Activated CD4-positive, alpha-beta T cell treated with anti-CD3 and anti-CD28 coated beads, Interleukin-2, amount 50 U/mL, for 48 hours (primary cell): ENCODE measurements at places on chromosomes 2 and 18.

DNA sequence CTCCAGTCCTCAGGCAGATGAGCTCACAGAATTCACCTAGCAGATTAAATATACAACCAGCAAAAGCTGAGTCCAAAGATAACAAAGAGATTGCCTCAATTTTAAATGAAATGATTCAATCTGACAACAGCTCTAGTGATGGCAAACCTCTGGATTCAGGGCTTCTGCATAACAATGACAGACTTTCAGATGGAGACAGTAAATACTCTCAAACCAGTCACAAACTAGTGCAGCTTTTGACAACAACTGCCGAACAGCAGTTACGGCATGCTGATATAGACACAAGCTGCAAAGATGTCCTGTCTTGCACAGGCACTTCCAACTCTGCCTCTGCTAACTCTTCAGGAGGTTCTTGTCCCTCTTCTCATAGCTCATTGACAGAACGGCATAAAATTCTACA lies 86.0 kb downstream of the PTRHD1 start:
- DNase-seq: no peak

DNA sequence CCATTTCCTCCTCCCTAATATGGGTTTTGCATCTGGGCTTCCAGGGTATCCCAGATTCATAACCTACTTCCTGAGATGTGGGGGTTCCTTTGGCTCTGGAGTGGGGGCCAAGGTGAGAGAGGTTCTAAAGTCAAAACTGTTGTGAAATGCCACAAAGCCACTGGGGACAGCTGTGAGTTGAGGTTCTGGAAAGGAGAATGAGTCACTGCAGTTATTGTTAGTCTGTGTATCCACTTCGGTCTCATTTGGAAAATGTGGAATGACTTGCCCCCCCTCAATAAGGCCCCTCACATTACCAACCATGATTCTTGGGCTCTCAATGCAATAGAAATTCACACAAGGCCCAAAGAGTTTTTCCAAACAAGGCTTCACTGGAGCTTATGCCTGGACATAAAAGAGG lies 51.1 kb upstream of the LGALSL start:
- no peak for DNase-seq

GRCh38 chr2:43194121-43194869 lies 32.1 kb downstream of the ZFP36L2 start:
- DNase-seq: no peak

- DNase-seq: no peak
Measured at GRCh38 chr18:23194155-23194996, 59.1 kb downstream of the CABLES1 start.

GRCh38 chr2:119716284-119716672 lies 37.3 kb downstream of the TMEM177 start:
- no peak for DNase-seq

GRCh38 chr2:46843316-46843715 lies 72.3 kb downstream of the MCFD2 start:
- DNase-seq: no peak

- no peak for DNase-seq
Measured at GRCh38 chr2:126674075-126674744, 18.3 kb downstream of the GYPC start.

GRCh38 chr2:31935370-31935769 lies 75.4 kb downstream of the MEMO1 start:
- no peak for DNase-seq

- DNase-seq: no peak
Measured at GRCh38 chr2:11701751-11702301, 31.8 kb upstream of the NTSR2 start.

- peak; percentile 99 for DNase-seq
Measured at GRCh38 chr2:96148410-96149217, 3.4 kb upstream of the DUSP2 start.

DNA sequence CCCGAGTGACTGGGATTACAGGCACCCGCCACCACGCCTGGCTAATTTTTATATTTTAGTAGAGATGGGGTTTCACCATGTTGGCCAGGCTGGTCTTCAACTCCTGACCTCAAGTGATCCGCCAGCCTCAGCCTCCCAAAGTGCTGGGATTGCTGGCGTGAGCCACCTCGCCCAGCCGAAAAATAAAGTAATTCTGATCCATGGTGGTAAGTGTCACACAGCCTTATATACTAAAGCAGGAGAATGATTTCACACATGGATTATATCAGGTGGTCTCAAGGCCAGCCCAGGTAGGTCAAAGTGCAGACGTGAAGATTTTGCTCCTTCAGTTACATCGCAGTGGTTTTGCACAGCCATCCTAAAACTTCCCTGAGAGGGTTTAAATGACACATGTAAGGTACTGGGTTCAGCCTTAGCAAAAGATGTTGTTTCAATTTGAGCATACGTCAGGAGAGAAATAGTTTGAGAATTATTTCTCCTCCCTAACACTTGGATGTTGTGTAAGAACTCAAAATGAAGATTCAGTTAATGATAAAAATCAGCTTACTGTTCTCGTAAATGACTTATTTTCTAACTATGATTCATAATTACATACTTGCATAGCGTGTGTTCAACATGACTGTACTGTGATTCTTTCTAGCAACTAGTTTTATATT lies 93.0 kb upstream of the SLC39A10 start:
- no peak for DNase-seq

- DNase-seq: peak; percentile 18
Measured at GRCh38 chr2:181680055-181680936, at the start of gene NEUROD1. TSS of gene NEUROD1 (minus strand) at chr2:181680517. CDS start at chr2:181678860, 1,657 bp downstream.

GRCh38 chr2:84373391-84373790 lies 85.7 kb downstream of the SUCLG1 start:
- DNase-seq: no peak

GRCh38 chr2:40531359-40531758 lies 79.5 kb upstream of the SLC8A1 start:
- no peak for DNase-seq
